Stimulated activated CD8-positive, alpha-beta memory T cell treated with anti-CD3 and anti-CD28 coated beads, Interleukin-2, amount 100 ng/mL, for 1 hour (primary cell): ENCODE measurements at places on chromosomes 12 and 14.

- DNase-seq, result no peak
Observed at GRCh38 chr14:93068711-93069110, 47.0 kb downstream of the ITPK1 start.

GRCh38 chr14:58777541-58777979 is 139.8 kb downstream of the DACT1 start:
- DNase-seq, result no peak

DNA sequence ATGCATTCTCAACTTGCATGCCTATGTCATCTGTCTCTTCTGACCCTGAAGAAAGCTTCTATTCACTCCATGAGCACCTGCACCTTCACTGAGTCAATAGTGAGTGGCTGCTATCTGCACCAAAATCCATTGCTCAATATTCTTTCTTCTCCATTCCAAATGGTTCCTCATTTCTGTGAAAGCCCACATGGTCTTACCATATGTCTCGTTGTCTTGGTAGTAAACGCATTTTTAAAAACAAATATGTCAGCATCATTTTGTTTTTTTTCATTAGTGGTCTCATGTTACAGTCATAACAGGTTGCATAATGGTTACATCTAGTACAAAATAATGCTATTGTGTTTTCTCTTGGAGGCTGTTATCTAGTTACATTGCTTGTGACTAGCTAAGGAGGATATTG is 106.9 kb upstream of the CPM start:
- no peak for DNase-seq

DNA sequence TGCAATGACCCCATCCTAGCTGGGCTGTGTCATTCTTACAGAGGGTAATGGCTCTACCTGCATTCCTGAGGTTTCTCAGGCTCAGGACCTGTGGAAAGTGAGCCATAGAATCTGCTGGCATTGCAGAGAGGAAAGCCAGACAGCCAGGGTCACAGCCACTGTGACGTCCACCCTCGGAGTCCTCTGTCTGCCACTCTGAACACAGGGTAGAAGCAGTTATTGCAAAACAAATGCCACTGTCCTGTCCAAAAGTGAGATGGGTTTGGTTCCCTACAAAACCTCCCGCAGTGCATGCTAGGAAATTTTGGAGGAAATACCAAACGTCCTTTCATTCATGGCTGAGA is 37.8 kb downstream of the TNFAIP2 start:
- no peak for DNase-seq

GRCh38 chr12:132776816-132777568 is 15.4 kb upstream of the ANKLE2 start:
- no peak for DNase-seq

DNA sequence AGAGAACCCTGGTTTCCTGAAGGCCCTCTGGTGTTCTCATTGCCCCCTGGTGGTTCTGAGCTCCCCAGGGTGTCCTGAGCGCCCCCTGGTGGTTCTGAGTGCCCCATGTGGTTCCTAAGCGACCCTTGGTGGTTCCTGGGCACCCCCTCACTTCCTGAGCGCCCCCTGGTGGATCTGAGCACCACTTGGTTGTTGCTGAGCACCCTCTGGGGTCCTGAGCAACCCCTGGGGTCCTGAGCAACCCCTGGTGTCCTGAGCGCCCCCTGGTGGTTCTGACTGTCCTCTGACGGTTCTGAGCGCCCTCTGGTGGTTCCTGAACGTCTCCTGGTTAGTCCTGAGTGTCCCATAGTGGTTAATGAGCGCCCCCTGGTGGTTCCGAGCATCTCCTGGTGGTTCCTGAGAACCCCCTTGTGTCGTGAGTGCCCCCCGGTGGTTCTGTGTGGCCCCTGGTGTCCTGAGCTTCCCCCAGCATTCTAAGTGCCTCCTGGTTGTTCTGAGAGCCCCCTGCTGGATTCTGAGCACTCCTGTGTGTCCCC is 568.3 kb downstream of the TMEM121 start:
- peak; percentile 4 for DNase-seq

DNA sequence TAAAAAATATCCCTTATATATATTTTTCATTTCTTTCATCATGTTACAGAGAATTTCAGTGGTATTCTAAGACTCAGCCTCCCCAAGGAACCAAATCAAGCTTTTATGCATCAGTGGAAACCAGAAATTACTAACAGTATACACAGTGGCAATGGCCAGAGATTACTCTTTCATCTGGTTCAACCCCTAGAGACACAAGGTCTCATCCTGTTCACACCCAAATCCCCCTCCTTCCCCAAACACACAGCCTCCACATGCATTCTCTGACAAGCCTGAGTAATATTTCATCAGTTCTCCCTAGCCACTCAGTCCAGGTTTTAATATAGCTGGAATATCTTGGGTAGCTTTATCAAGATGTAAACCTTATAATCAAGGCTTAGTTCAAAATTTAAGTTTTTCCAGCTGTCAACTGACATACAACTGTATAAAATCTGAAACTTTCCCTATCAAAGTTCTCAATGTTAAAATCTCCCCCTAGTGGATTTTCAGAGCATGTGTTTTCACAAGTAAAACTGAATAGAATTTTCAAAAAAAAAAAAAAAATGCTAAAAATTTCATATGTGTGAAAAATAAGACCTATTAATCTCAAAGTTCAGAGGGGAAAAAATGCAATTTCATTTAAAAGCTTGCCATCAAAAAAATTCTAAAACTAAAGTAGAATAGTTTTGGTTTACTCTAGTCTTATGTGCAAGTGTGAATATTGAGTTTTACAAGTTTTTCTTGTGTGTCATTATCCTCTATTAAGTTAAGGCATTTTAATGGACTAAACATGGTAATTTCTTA is 10.5 kb upstream of the SSTR1 start:
- DNase-seq, result no peak

DNA sequence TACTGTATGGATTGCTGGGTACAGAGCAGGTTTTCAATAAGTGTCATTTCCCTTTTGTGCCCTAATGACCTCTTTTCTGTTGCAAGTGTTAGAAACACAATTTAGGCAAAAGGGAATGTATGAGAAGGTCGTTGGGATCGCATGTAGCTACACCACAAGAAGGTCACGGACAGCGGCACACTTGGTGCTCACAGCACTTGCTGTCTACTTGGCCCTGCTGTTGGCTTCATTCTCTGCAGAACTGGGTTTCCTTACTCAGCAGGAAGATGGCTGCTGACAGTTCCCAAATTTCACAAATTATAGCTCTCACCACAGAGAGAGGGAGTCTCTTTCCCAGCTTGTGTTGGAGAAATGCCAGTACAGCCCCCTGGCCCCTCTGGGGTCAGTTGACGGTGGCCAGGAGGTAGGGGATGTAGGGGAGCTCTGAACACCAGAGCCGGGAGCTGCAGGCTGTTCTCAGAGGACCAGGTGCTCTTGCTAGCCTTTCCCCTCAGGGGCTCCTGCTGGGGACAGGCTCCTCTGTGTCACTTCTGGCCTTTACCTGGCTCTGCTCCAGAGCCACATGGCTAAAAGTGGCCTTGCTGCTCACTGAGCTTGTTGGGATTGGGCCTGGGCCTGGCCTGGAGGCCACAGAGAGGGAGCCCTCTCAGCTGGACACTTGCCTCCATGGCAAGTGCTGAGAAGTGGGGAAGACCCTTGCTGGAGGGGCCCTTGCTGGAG is 50.9 kb upstream of the BCL7A start:
- DNase-seq, result no peak

DNA sequence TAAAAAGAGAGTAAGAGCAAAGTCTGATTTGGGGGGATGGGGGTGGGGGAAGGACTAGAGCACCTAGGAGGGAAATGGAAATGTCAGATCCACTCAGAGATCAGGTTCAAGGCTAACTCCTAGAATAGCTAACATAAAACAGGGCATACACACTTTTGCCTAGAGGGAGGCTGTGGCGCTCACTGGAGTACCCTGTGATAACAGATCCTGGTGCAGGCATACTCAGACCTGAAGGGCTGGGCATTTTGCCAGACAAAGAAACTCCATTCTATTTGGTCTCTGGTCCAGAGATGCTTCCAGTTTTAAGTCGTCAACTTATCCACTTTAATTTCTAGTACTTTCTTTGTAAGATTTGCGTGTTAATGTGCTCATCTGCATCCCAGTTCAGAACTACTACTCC is 5.8 kb downstream of the CTDSP2 start:
- DNase-seq, result no peak

DNA sequence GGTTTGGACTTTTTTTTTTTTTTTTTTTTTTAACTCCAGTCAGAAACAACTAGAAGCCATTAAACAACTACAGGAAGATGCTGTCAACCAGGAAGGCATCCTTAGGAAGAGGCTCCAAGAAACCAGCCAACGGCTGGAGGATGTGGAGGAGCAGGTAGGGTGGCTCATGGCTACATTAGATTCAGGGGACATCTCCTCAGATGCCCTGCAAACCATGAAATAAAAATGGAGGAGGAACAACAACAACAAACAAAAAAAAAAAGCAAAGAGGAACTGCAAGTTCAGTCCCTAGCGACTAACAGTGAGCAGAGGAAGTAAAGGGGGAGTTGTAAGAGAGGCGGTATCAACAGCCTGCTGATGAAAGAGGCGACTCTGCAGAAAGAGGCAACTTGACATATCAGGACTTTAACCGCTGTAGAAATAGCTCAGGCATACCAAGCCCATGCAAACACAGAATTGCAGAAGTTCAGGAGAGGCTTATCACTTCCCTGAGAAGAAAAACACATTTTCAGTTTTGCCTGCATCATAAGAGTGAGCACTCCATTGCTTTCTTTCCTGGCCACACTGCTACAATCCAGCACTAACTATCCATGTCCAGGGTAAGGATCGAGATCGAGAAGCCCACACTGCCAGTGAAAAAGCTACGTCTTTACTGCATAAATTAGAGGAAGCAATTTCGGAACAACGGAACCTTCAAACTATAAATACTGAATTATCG is 103.5 kb upstream of the BCAT1 start:
- DNase-seq, result peak; percentile 10
